ENCODE measurements at places on chromosomes 11 and 22. TPM values are rescaled to one million over a fixed set of nuclear protein-coding genes. Genes with fewer than 3 reads are reported as not detected.

Gene SMDT1
- 125 TPM for total RNA-seq

Gene CREB3L1
- total RNA-seq, result 150 TPM

Gene ELF5
- total RNA-seq, result not detected

Gene OR52A1
- total RNA-seq, result not detected

Gene PIH1D2
- total RNA-seq, result 1.0 TPM

Gene RIN1
- total RNA-seq, result 20.0 TPM

Gene SIRT3
- total RNA-seq, result 15.1 TPM

GRCh38 chr11:2099516-2100349 is 39.5 kb downstream of the IGF2 start:
- H3K4me3 ChIP-seq, result no peak overlapping the region
- H3K27me3 ChIP-seq, result no peaks in the 10 kb centered on the region
- peaks cover 7% of the 10 kb centered on the region for H3K4me1 ChIP-seq

DNA sequence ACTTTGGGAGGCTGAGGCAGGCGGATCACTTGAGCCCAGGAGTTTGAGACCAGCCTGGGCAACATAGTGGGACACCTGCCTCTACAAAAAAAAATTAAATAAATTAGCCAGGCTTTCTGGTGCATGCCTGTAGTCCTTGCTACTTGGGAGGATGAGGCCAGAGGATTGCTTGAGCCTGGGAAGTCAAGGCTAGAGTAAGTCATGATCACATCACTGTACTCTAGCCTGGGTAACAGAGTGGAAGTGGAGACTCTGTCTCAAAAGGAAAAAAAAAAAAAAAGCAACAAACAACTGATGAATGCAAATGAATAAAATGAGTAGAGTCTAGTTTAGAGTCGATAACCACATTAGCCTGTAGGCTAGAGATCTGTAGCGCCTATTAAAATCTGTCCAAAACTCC is 3.9 kb upstream of the BCL2L13 start:
- H3K4me1 ChIP-seq, result no peaks in the 10 kb centered on the region
- H3K27me3 ChIP-seq, result no peaks in the 10 kb centered on the region
- H3K27ac ChIP-seq, result no peak overlapping the region
- no peak overlapping the region for H3K4me3 ChIP-seq
- DNase-seq, result no peak

DNA sequence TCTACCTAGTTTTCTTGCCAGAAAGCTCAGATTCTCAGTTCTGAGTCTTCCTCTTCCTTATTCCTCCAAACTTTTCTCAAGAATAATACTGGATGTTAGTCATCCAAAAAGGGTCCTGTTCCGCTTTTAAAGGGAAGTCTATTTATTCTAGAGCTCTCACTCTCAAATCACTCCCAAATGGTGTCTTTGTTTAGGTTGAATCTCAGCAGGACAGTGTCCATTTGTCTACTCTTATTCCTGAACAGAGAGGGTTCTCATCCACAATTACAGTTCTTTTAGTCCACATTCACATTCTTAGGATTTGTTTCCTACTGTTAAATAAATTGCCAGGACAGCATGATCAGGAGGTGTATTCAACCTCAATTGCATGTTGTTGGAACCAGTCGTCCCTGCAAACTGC is 61.3 kb downstream of the MUC15 start:
- H3K4me1 ChIP-seq, result no peaks in the 10 kb centered on the region
- H3K27me3 ChIP-seq, result no peaks in the 10 kb centered on the region
- no peak overlapping the region for H3K4me3 ChIP-seq
- no peak for DNase-seq
- no peak overlapping the region for H3K27ac ChIP-seq
- H3K36me3 ChIP-seq, result no peaks in the 10 kb centered on the region

GRCh38 chr11:96335388-96335787 is 7.6 kb downstream of the MAML2 start:
- no peaks in the 10 kb centered on the region for H3K27me3 ChIP-seq
- H3K4me1 ChIP-seq, result peaks cover 18% of the 10 kb centered on the region
- no peak overlapping the region for H3K4me3 ChIP-seq
- H3K36me3 ChIP-seq, result no peaks in the 10 kb centered on the region
- no peak for DNase-seq

- H3K36me3 ChIP-seq, result no peaks in the 10 kb centered on the region
- peak; percentile 34 for DNase-seq
- peaks cover 19% of the 10 kb centered on the region for H3K4me1 ChIP-seq
- H3K4me3 ChIP-seq, result peak overlapping the region; percentile 86
- H3K27ac ChIP-seq, result no peak overlapping the region
Observed at GRCh38 chr11:19242179-19242932, 1.6 kb upstream of the E2F8 start.

- DNase-seq, result no peak
- no peak overlapping the region for H3K27ac ChIP-seq
- H3K36me3 ChIP-seq, result no peaks in the 10 kb centered on the region
- H3K27me3 ChIP-seq, result no peaks in the 10 kb centered on the region
Observed at GRCh38 chr11:36233204-36233603, 56.0 kb downstream of the COMMD9 start.

GRCh38 chr22:45207981-45208664 is 32.6 kb downstream of the KIAA0930 start:
- no peak overlapping the region for H3K4me3 ChIP-seq
- H3K27ac ChIP-seq, result no peak overlapping the region
- no peaks in the 10 kb centered on the region for H3K4me1 ChIP-seq
- no peaks in the 10 kb centered on the region for H3K27me3 ChIP-seq

- H3K4me1 ChIP-seq, result no peaks in the 10 kb centered on the region
- no peak overlapping the region for H3K4me3 ChIP-seq
- no peak overlapping the region for H3K27ac ChIP-seq
- no peaks in the 10 kb centered on the region for H3K36me3 ChIP-seq
- DNase-seq, result no peak
Observed at GRCh38 chr22:25750569-25751173, 8.7 kb downstream of the MYO18B start.

- H3K27me3 ChIP-seq, result no peaks in the 10 kb centered on the region
- no peaks in the 10 kb centered on the region for H3K36me3 ChIP-seq
- H3K27ac ChIP-seq, result no peak overlapping the region
- no peak for DNase-seq
- H3K4me1 ChIP-seq, result no peaks in the 10 kb centered on the region
Observed at GRCh38 chr11:44363116-44363515, 53.2 kb upstream of the ALX4 start.

DNA sequence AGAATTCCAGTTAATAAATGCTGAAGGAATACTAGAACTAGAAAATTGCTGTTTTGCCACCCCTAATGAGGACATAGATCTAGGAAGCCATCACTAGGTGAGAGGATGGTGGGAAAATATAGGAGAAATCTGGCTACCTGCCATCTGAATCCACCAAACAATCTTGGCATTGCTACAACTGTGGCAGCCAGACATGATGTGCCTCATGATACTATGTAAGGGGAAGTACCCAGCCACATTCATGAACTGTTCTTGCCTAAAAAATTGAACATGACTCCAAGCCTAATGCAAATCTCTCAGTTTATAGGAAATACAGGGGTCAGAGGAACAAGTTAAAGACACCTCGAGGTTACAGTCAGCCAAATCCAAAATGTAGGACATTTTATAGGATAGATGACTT is 72.8 kb downstream of the SFI1 start:
- peaks cover 2% of the 10 kb centered on the region for H3K36me3 ChIP-seq
- no peaks in the 10 kb centered on the region for H3K27me3 ChIP-seq
- H3K4me1 ChIP-seq, result no peaks in the 10 kb centered on the region
- no peak for DNase-seq
- H3K27ac ChIP-seq, result no peak overlapping the region

DNA sequence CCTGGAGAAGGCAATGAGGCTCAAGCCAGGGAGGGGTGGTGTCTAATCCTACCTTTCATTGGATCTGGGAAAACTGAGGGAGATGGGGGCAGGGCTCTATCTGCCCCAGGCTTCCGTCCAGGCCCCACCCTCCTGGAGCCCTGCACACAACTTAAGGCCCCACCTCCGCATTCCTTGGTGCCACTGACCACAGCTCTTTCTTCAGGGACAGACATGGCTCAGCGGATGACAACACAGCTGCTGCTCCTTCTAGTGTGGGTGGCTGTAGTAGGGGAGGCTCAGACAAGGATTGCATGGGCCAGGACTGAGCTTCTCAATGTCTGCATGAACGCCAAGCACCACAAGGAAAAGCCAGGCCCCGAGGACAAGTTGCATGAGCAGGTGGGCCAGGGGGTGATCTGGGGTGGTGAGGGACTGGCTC is at the start of gene FOLR1:
Gene FOLR1, plus strand, starts transcription at position 180 of the 421 bp plus-strand sequence. Its CDS starts 34 bp downstream, at position 214.
- no peaks in the 10 kb centered on the region for H3K36me3 ChIP-seq

DNA sequence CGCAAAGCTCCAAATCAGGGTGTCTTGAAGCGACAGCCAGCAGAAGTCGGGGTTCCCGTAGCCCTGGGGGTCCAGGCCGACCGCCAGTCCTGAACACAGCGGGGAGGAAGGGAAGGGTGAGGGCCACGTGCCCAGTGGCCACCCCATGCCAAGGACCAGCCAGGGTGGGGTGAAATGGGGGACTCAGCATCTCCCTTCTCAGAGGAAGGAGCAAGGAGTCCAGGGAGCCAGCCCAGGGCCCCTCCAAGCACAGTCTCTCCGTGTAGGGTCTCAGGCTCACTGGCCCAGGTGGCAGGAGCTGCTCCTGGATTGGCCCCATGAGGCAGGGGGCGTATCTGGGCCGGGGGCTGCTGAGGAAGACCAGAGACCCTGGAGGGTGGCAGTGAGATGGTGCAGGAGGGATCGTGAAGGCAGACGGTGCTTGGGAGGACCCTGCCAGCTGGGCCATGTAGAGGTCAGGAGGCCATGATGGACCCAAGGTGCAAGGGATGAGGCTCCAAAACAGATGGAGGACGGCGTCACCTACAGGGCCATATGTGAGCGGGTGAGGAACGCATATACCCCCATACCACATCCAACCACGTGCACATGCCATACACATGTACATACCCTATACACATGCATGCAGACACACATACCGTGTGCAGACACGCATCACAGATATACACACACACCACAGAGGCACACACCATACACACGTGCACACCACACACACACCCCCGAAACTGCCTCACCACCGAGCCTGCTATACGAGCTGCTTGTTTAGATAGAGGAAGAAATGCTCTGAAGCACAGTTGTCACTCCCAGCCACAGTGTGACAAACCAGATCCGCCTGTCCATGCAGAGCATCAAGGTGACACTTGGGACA is 34.4 kb downstream of the TRMU start:
- DNase-seq, result no peak
- no peak overlapping the region for H3K4me3 ChIP-seq
- H3K4me1 ChIP-seq, result peaks cover 7% of the 10 kb centered on the region
- H3K27ac ChIP-seq, result peak overlapping the region; percentile 47
- H3K36me3 ChIP-seq, result no peaks in the 10 kb centered on the region
- H3K27me3 ChIP-seq, result no peaks in the 10 kb centered on the region

- no peak overlapping the region for H3K4me3 ChIP-seq
- H3K36me3 ChIP-seq, result peaks cover 9% of the 10 kb centered on the region
- H3K27me3 ChIP-seq, result no peaks in the 10 kb centered on the region
- H3K4me1 ChIP-seq, result no peaks in the 10 kb centered on the region
- H3K27ac ChIP-seq, result no peak overlapping the region
Observed at GRCh38 chr22:50439314-50439870, 35.4 kb downstream of the SBF1 start.

GRCh38 chr11:20488352-20488751 is 100.8 kb downstream of the PRMT3 start:
- no peaks in the 10 kb centered on the region for H3K4me1 ChIP-seq
- H3K36me3 ChIP-seq, result no peaks in the 10 kb centered on the region
- H3K4me3 ChIP-seq, result no peak overlapping the region

- H3K4me3 ChIP-seq, result no peak overlapping the region
- H3K27ac ChIP-seq, result no peak overlapping the region
- no peak for DNase-seq
Observed at GRCh38 chr11:77179048-77179447, 51.0 kb downstream of the MYO7A start.

GRCh38 chr11:116842117-116842516 is 4.7 kb upstream of the APOA1 start:
- H3K4me1 ChIP-seq, result no peaks in the 10 kb centered on the region
- no peaks in the 10 kb centered on the region for H3K27me3 ChIP-seq
- H3K27ac ChIP-seq, result no peak overlapping the region
- H3K36me3 ChIP-seq, result peaks cover 7% of the 10 kb centered on the region
- DNase-seq, result no peak

DNA sequence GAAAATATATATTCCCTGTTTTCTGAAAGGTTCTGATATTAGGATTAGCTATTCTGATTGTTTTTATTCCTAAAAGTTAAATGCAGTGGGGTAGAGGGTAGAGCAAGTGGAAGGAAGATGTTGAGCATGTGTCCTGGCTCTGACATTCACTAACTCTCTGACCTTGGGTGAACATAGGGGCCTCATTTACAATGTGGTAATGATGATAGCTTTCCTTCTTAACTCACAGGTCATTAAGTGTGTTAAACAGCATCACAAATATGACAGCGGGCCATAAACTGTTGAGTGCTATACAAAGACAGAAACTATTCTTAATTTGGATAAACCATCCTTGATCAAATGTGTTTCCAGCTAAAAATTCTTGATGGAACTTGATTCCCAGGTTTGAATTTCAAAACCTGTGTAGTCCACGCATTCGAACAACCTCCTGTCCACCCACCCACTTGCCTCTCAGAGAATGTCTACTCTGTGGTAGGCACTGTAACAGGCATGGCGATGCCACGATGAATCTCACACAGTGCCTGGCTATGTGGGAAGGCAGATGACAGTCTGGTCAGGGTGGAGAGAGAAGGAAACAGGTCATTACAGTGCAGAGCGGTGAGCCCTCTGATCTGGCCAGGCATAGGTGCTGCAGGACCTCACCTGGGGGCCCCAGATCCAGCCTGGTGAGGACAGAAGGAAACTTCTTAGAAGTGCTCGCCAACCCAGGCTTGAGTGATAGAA is 19.3 kb upstream of the PEX26 start:
- H3K4me1 ChIP-seq, result peaks cover 4% of the 10 kb centered on the region
- no peaks in the 10 kb centered on the region for H3K36me3 ChIP-seq
- H3K27me3 ChIP-seq, result no peaks in the 10 kb centered on the region
- H3K4me3 ChIP-seq, result no peak overlapping the region
- no peak overlapping the region for H3K27ac ChIP-seq

- no peaks in the 10 kb centered on the region for H3K36me3 ChIP-seq
- H3K4me1 ChIP-seq, result no peaks in the 10 kb centered on the region
- DNase-seq, result no peak
- no peak overlapping the region for H3K4me3 ChIP-seq
- no peak overlapping the region for H3K27ac ChIP-seq
Observed at GRCh38 chr11:109267293-109268095, 154.5 kb upstream of the C11orf87 start.

- H3K4me3 ChIP-seq, result no peak overlapping the region
- no peak for DNase-seq
- H3K27ac ChIP-seq, result no peak overlapping the region
Observed at GRCh38 chr11:13357232-13357631, 79.6 kb downstream of the BMAL1 start.

DNA sequence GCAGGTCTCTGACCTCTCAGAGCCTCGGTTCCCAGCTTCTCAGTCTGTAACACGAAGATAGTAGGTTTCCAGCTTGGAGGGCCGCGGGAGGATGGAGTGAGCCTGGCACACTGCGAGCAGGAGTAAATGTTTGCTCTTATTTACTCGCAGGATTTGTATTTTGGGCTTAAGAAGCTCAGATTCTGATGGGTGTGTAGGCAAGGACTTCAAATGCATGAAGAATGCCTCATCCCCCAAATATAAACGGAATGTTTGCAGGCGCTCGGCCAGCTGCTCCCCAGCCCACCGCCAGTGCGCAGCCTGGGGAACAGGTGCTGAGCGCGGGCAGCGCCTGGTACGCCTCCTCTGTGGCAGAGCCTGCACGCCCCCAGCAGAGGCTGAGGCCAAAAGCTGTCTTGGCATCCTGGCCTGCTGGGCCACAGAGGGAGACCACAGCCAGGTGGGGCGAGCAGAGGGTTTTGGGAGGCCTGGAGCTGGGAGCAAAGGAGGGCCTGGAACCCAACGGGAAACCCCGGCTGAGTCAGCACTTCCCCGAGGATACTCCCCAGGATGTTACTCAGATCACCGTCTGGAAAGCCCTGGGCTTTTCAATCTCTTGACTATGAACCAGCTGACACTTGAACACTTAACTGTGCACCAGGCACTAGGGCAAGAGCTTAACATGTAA is 9.4 kb downstream of the EHD1 start:
- H3K36me3 ChIP-seq, result no peaks in the 10 kb centered on the region
- H3K27ac ChIP-seq, result peak overlapping the region; percentile 68
- no peak overlapping the region for H3K4me3 ChIP-seq
- DNase-seq, result no peak
